AG08396 (cell line): ENCODE measurements at places on chromosomes 3 and 15.
A peak's percentile ranks its signal among the peaks of the same experiment; 100 is the strongest.

DNA sequence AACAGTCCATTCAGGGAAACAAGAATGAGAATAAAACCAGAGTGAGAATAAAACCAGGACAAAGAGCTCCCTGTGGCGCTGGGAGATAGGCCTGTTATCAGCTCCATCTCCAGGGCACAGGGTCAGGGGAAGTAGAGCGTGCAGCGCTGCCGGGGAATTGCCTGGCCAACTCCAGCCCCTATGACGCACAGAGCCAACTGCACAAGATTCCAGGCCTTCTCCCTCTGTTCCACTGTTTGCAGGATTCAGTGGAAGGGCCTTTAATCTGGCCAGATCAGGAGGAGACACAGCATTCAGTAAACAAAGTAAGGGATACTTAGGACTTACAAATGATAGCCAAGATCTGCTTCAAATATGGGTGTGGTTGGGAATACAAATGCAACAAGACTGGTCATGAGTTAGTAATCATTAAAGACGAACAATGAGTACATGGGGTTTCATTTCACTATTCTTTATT, 49.4 kb downstream of the ITGB5 start:
- DNase-seq, result peak; percentile 56

DNA sequence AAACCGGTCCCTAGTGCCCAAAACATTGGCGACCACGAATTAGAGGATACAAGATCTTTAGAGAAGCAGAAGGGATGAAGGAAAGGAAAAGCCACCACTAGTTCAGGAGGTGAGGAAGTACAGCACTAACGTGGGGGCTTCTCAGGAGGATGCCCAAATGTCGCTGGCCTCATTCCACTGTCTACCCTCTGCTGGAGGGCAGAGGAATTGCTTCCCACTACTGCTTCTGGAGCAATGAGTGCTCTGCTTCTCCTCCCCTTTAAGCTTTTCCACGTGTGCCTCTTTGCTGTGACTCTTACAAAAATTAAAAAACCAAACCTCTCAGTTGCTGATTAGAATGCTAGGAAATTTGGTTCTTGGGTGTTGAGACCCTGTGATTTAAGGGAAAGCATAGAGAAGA, 281.3 kb downstream of the CLSTN2 start:
- peak; percentile 4 for DNase-seq

DNA sequence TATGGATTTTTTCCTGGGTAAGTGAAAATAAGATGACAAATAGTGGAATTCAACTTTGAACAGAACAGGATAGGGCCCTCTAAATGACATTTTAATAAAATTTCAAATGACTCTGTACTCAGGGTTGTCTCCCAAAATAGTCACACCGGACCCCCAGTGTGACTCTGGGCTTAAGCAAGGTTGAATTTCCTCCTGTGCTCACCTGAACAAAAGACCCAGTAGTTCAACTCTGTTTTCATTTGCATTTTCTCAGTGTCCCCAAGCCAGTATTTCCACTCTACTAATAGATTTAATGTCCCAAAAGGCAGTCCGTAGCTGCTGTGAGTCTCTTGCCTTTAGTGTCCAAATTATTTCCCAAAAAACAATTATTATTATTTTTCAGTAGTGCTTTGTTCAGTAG, 296.6 kb downstream of the PLOD2 start:
- no peak for DNase-seq

DNA sequence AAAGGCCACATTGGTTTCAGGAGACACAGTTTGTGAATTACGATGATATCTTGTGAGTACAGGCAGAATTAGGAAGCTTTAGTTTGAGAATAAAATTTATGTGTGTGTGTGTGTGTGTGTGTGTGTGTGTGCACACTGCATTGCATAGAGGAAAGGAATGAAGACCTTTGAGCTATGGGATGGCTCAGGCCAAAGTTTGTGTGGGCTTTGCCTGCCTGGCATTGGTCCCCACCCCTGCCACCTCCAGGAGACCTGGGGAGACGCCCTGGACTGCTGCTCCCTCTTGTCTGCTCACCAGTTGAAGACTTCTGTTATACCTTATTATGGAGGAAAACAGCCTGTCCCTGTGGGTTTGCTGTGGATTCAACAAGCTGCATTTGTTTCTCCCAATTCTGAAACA, 37.2 kb downstream of the TIGIT start:
- no peak for DNase-seq

GRCh38 chr3:191070762-191071403, 128.2 kb upstream of the OSTN start:
- no peak for DNase-seq

- DNase-seq, result no peak
Observed at GRCh38 chr15:36944442-36944841, 155.9 kb downstream of the MEIS2 start.

DNA sequence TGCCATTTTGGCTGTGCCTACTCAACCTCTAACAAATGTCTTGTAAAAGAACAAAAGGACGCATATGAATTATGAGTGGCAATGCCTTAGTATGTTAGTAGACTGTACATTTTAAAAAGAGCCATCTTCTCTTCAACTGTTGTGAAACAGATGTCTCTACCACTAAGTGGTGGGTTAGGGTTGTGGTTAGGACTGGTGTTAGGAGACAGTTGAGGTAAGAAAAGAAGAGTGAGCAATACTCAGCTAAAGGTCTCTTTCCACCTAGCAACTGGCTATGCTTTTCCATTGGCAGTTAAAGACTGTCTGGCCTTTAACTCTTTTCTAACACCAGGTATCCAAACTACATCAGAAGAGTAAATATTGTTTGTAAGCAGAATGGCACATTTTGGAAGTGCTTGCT, 221.7 kb upstream of the TBC1D5 start:
- no peak for DNase-seq

DNA sequence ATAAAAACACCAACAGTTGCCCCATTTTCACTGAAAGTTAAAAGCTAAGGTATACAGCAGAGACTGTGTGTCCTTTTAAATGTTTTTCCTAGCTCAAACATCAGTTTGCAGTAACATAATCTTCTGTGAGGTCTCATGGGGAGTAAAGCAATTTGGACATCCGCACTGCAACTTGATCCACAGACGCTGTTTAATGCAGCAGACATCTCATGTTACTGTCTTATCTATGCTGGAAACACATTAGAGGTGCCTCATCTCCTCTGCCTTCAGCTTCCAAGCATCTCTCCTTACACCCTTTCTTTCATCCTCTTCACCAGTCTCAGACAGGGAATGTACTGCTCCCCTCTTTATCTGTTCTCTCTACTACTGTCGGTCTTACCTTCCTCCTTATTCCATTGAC, 53.7 kb upstream of the ATP11B start:
- DNase-seq, result no peak

GRCh38 chr15:63221346-63221745, 31.9 kb downstream of the RAB8B start:
- no peak for DNase-seq

DNA sequence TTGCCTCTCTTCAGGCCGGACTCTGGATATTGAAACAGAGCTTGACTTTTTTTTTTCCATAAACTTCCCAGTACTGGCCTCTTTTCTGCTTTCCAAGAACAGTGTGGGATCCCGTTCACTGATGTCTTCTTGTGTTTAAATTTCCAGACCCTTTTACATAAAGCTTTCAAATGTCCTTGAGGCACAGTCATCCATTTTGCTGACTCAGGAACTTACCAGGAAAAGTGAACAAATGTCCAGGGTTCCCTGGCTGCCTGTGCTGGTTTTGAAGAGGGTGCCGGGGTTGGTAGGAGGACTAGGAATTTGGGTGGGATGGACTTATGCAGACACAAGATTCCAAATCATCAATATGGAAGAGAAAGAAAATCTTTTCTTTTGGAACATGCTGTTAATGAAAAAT, 68.1 kb downstream of the CHDH start:
- DNase-seq, result no peak

DNA sequence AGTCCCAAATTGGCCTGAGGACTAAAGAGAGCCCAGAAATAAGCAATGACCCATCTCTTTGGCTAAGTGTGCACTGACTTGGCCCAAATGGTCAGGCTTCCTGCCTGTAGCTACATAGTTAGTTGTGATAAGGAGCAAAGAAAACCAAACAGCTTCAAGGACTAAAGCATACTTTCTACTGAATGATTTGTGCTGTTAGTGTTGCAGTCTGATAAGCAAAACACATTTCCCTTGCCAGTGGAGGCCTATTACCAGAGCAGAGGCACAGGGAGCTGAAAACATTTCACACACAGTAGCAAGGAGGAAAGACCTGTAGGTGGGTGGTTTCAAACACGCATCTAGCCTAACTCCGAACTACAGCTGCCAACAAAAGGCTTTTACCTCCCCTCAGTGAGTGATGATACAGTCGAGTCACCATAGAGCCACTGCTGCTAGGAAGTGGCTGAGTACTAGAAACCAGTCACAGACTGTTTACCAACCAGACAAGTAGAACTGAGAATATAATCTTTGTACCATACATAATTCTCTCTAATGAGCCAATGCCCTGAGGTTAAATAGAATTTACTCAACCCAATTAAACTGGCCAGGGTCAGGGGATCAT, 222.3 kb upstream of the THBS1 start:
- DNase-seq, result peak; percentile 26

GRCh38 chr3:124610130-124610529, 120.1 kb upstream of the UMPS start:
- DNase-seq, result no peak

GRCh38 chr15:23039917-23040281, 530 bp upstream of the TUBGCP5 start:
- DNase-seq, result no peak

GRCh38 chr15:84725001-84725491, 9.1 kb upstream of the SEC11A start:
- DNase-seq, result no peak

DNA sequence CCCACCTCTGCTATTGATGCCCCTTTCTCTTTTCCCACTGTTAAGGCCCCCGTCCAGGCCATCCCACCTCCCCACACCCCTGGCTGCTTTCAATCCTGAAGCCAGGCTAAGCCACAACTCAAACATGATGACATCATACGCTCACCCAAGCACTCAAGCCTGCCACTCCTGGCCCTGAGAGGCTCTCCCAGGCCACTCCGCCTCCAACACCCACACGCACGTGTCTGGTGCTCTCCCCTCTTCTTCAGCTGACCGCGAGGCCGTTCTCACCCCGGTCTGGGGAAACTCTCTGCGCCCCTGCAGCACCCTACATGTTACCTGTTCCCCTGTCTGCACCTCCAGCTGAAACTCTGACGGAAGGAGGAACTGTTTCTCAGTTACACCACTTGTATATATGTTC, 6.2 kb downstream of the ZXDC start:
- no peak for DNase-seq

DNA sequence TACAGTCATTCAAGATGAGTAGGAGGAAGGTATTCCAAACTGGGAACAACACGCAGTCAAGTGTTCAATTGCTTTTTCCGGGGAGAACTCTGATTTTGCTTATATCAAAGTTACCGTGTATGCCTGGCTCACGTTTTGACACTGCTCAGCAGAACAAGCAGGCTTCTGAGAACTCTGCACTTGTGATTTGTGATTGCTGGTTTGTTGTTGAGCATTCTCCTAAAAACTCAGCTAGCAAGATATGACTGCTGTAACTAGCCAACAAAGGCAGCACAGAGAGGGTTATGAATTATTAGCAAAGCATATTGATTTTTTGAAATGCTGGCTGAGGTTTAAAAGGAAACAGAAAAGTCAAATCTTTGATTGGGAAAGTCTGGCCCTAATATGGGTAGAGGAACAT, 151.7 kb downstream of the ZPLD1 start:
- DNase-seq, result no peak

GRCh38 chr15:85306946-85307686, 73.3 kb upstream of the AKAP13 start:
- no peak for DNase-seq

DNA sequence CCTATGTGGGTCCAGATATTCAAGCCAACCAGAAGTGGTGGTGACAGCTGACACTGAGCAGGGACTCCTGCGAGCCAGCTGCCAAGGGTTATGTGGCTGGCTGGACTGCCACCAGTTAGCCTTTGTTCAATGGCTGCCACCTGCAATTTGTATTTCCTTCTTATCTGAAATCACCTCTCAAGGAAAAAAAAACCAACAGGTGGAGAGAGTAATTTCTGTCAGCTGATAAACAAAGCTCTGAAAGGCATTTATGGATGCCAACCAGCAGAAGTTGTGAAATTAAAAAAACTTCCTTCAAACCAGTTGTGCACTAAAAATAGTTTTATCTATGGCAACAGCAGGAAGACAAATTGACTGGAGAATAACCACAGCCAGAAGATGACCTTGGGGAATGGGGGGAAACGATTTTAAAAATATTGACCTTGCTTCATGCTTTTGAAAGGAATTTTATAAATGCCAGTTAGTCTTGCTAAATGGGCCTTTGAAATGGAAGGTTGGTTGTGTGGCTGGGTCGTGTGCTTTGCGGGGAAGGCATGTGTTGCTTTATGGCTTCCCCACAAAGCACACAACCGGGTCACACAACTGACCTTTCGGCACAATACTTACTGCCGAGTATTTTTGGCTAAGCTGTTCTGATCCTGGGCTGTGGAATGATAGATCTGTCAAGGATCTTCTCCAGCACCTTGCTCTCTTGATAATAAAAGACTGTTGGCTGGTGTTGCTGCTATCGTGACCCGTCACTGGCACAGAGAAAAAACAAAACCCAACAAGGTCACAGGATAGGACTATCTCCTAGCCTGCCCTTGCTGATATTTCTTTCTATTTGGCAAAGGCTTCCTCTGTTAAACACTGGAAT, 3.5 kb downstream of the MYZAP start:
- no peak for DNase-seq

GRCh38 chr15:65071381-65071811, 3.6 kb upstream of the RASL12 start:
- no peak for DNase-seq

DNA sequence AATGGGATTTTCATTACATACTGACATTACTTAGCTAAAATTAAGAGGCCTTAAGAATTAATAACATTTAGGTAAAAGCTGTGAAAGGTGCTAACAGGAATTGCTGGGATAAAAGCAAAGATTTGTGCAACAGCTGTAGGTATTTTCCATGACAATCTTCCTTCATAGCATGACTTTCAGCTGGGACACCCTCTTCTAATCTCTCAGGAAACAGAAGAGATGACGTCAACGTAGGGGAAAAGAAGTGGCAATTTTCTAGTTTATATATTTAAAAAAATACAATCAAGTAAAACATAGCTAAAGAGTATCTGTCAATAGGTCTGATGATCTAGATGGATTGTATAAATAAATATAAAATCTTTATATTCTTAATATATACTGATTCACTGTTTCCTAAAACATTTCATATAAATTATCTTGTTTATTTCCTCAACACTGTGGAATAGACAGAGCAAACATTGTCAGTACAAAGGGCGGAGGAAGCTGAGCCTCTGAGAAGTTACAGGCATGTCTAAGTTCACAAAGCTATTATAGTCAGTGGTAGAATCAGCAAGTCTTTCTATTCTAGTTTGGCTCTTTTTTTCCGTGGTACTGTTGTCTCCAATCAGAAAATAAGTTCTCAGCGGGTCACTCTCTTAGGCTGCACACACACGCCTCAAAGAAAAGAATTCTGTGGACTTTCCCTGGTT, 217.0 kb downstream of the P3H2 start:
- DNase-seq, result no peak
